ENCODE measurements at places on chromosomes 12 and 14.

GRCh38 chr12:126389220-126389841 is 1324.1 kb downstream of the AACS start:
- peak; percentile 16 for DNase-seq

DNA sequence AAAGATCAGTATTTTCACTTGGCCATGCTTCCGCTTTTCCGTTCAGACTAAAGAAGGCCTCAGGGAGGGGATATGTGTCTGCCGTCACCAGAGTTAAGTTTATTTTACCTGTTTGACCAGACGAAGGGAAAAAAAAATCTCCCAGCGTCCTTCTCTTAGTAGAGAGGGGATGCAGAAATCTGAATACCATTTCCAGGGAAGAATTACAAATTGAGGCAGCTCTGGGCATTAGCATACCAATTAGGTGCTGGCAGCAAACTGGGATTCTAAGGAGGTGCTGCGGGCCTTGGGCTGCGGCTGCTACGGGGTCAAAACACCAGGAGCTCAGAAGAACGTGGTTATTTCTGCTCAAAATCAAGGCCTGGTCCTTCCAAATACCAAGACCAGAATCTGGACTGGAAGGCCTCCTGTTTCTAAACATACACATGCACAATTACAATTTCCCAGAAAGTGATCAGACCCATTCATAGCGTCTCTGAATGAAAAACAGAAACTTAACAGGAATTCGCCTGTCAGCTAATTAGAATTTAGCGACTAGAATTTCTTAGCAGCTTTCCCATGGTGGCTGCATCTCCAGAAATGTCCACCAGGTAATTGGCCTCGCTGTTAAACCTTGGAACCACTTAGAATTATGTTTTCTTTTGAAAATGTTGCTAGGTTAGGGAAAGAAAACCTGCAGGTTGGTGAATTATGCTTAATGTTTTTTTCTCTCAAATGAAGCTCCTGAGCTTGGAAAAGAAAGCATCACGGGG is 617.0 kb downstream of the VRK1 start:
- no peak for DNase-seq

DNA sequence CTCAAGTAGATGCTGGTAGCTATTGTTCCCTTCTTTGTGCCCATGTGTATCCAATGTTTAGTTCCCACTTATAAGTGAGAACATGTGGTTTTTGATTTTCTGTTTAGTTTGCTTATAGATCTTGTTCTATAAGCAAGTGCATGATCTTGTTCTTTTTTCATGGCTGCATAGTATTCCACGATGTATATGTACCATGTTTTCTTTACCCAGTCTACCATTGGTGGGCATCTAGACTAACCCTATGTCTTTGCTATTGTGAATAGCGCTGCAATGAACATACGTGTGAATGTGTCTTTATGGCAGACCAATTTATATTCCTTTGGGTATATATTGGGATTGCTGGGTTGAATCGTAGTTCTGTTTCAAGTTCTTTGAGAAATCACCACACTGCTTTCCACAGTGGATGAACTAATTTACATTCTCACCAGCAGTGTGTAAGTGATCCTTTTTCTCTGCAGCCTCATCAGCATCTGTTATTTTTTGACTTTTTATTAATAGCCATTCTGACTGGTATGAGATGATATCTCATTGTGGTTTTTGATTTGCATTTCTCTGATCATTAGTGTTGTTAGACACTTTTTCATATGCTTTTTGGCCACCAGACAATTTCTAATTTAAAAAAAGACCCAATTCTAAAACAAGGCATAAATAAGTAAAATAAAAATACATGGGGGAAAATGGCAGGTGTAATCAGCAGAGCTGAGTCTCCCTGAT is 50.6 kb downstream of the CPM start:
- no peak for DNase-seq

GRCh38 chr12:5969974-5970690 is 25.1 kb upstream of the ANO2 start:
- DNase-seq, result no peak

DNA sequence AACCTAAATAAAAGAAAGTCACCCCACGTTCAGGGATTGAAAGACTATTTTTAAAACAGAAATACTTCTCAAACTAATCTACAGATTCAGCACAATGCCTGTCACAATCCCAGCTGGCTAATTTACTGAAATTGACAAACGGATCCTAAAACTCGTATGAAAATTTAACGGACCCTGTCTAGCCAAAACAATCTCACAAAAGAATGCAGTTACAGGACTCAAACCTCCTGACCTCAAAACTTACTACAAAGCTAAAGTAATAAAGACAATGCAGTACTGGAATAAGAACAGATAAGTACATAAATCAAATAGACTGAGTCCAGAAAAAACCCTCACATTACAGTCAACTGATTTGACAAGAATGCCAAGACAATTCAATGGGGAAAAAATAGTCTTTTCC is 48.8 kb downstream of the IPO8 start:
- no peak for DNase-seq

GRCh38 chr12:103172447-103173112 is 215.1 kb downstream of the ASCL1 start:
- no peak for DNase-seq

GRCh38 chr12:49336645-49337584 is at the start of gene C1QL4:
TSS of gene C1QL4 (minus strand) at chr12:49337188. CDS start at chr12:49336477, 711 bp downstream.
- DNase-seq, result peak; percentile 78

- DNase-seq, result no peak
Observed at GRCh38 chr12:47268501-47269454, 189.0 kb upstream of the AMIGO2 start.

- no peak for DNase-seq
Observed at GRCh38 chr14:31895206-31895605, 181.9 kb upstream of the ARHGAP5 start.

GRCh38 chr12:13147688-13148484 is 44.4 kb upstream of the GSG1 start:
- no peak for DNase-seq

GRCh38 chr12:4091016-4091743 is 182.4 kb upstream of the CCND2 start:
- no peak for DNase-seq

DNA sequence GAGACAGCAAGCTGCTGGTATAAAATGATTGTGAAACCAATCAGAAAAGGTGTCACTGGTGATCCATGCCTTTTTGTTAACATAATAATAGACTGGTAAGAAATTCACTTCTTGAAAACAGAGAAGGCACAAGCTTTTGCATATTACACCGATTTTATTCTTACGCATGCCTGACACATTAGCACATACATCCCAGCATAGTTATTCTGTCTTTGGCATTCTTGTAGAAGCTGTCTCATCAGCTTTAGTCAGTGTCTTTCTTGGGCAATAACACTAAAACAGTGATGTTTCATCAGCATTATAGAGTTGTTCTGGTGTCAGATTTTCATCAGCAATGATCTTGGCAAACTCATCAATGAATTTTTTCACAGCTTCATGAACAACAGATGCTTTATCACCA is 283.4 kb upstream of the TMTC1 start:
- DNase-seq, result no peak

GRCh38 chr12:8449355-8449859 is 6.4 kb upstream of the CLEC6A start:
- no peak for DNase-seq

All from adrenal gland (tissue), 19 donors.